Activated T-helper 1 cell treated with anti-CD3 and anti-CD28 coated beads, Interleukin-12 subunit alpha, Interleukin-12 subunit beta, Interleukin-2, Interleukin-4 antibody, amounts not matched to agents 30 ng/mL and 10 ng/mL and 1 ng/mL, durations not matched to agents 14 hours and 24 hours and 36 hours (primary cell): ENCODE measurements at places on chromosomes 12 and 14.

- DNase-seq: no peak
Measured at GRCh38 chr14:24425704-24426103, 3.8 kb downstream of the CBLN3 start.

- DNase-seq: no peak
Measured at GRCh38 chr12:67671892-67672291, 23.3 kb downstream of the DYRK2 start.

DNA sequence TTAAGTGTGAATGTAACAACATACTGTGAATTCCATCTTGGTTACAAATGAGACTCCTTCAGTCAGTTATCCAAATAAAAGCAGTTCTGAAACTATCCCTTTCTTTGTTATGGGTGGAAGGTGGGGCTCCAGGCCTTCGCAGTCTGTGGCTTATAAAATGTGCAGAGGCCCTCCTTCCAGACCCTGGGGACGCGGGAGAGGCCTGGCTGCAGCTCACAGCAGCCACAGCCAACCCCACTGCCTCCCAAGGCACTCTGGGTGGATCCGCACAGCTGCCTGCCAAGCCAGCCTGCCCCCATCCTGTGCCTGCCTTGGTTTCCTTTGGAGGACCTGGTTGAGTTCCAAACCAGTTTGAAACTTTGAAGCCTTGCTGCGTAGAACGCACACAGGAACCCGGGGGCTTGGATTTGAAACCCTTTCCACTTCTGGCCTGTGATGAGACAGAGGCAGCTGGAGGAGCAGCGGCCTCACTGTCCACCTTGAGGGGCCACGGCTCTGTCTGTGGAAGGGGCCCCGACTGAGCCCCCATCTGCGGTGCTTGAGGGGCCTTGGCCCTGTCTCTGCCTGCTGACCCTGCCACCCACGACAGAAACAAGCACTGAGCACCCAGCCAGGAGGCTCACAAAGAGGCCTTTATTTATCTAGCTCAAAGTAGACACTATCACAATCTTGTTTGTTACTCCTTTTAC, 30.4 kb downstream of the CCNK start:
- no peak for DNase-seq

DNA sequence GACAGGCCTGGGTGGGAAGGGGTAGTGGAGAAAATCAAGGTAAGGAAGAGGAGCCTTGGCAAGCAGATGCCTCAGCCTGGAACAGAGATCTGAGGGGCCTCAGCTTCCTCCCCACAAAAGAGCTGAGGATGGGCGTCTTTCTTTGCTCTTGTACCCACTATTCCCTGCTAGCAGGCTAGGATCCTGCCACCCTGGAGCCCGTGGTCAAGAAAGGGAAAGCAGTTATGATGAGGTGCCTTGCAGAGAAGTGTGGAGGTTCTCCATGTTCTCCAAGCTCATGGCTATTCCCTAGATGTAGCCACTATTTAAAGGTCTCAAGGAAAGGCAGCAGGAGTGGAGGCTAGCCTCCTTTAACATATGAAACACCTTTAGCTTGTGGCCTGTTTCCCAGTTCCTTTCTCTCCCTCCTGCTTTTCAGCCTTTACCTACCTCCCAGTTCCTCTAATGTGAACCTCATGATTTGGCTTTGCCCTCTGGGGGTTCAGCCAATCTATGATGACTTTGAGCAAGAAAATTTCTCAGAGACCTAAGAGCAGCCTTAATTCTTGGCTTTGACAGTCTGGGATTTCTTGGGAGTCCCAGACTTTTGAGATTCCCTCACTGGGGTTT, 1.1 kb downstream of the IKZF4 start:
- no peak for DNase-seq
